CD14-positive monocyte (primary cell): ENCODE measurements at places on chromosomes 11 and 22.

- H3K27me3 ChIP-seq: no peaks in the 10 kb centered on the region
- H3K4me1 ChIP-seq: no peaks in the 10 kb centered on the region
Observed at GRCh38 chr11:77259641-77260040, 41.8 kb downstream of the GDPD4 start.

GRCh38 chr11:119796363-119797060 lies 67.5 kb upstream of the NECTIN1 start:
- H3K27ac ChIP-seq: no peak overlapping the region
- H3K4me1 ChIP-seq: no peaks in the 10 kb centered on the region
- H3K27me3 ChIP-seq: peaks cover 14% of the 10 kb centered on the region
- DNase-seq: no peak
- no peaks in the 10 kb centered on the region for H3K36me3 ChIP-seq
- H3K4me3 ChIP-seq: no peak overlapping the region

- DNase-seq: no peak
- H3K27me3 ChIP-seq: no peaks in the 10 kb centered on the region
- no peak overlapping the region for H3K27ac ChIP-seq
- H3K4me1 ChIP-seq: peaks cover 20% of the 10 kb centered on the region
- no peak overlapping the region for H3K4me3 ChIP-seq
- H3K36me3 ChIP-seq: no peaks in the 10 kb centered on the region
Observed at GRCh38 chr11:14585438-14585837, 58.2 kb upstream of the PDE3B start.

GRCh38 chr11:34273099-34273498 lies 84.7 kb downstream of the ABTB2 start:
- no peaks in the 10 kb centered on the region for H3K27me3 ChIP-seq
- H3K4me1 ChIP-seq: peaks cover 17% of the 10 kb centered on the region
- H3K27ac ChIP-seq: no peak overlapping the region
- DNase-seq: no peak
- H3K4me3 ChIP-seq: no peak overlapping the region
- H3K36me3 ChIP-seq: no peaks in the 10 kb centered on the region

- no peaks in the 10 kb centered on the region for H3K4me1 ChIP-seq
- H3K4me3 ChIP-seq: no peak overlapping the region
- DNase-seq: no peak
- peaks cover 86% of the 10 kb centered on the region for H3K36me3 ChIP-seq
- no peak overlapping the region for H3K27ac ChIP-seq
- no peaks in the 10 kb centered on the region for H3K27me3 ChIP-seq
Observed at GRCh38 chr22:24066260-24066659, 55.2 kb downstream of the CABIN1 start.

GRCh38 chr11:33063326-33063881 lies 24.0 kb downstream of the TCP11L1 start:
- H3K36me3 ChIP-seq: peaks cover 60% of the 10 kb centered on the region
- no peak overlapping the region for H3K4me3 ChIP-seq
- no peaks in the 10 kb centered on the region for H3K27me3 ChIP-seq
- H3K27ac ChIP-seq: no peak overlapping the region

DNA sequence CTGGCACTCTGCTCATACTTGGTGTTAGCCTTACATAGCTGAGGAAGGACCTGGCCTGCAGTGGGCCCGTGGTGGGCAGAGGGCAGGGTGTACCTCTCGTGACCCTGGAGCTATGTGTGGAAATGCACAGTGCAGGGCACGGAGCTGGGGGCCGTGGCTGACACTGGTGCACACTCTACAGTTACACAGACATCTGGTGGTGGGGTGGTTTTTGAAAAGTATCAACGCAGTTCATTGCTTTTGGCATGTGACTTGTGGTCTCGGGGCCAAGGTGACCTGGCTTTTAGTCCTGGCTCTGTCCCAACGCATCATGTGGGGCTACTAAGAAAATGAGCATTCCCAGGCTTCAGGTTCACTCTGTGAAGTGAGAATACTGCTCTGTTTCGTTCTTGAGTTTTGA lies 553.6 kb downstream of the NTM start:
- no peaks in the 10 kb centered on the region for H3K36me3 ChIP-seq
- H3K27me3 ChIP-seq: peaks cover 5% of the 10 kb centered on the region
- no peaks in the 10 kb centered on the region for H3K4me1 ChIP-seq
- H3K27ac ChIP-seq: no peak overlapping the region
- no peak for DNase-seq

GRCh38 chr11:74195828-74196227 lies 24.7 kb downstream of the PPME1 start:
- no peaks in the 10 kb centered on the region for H3K4me1 ChIP-seq
- no peak for DNase-seq
- H3K4me3 ChIP-seq: no peak overlapping the region
- no peaks in the 10 kb centered on the region for H3K36me3 ChIP-seq
- H3K27ac ChIP-seq: no peak overlapping the region
- H3K27me3 ChIP-seq: no peaks in the 10 kb centered on the region

DNA sequence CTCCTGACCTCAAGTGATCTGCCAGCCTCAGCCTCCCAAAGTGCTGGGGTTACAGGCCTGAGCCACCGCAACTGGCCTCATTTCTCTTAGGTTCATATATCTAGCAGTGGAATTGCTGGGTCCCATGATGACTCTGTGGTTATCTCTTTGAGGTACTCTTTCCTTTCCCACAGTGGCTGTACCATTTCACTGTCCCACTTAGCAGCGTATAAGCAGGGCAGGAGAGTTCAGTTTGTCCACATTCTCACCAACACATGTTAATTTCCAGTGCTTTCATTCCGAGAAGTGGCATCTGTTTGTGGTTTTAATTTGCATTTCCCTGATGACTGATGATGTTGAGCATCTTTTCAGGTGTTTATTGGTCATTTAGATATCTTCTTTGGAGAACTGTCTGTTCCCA lies 16.4 kb downstream of the PRR5 start:
- no peaks in the 10 kb centered on the region for H3K27me3 ChIP-seq
- H3K4me1 ChIP-seq: no peaks in the 10 kb centered on the region
- H3K36me3 ChIP-seq: no peaks in the 10 kb centered on the region
- no peak for DNase-seq

DNA sequence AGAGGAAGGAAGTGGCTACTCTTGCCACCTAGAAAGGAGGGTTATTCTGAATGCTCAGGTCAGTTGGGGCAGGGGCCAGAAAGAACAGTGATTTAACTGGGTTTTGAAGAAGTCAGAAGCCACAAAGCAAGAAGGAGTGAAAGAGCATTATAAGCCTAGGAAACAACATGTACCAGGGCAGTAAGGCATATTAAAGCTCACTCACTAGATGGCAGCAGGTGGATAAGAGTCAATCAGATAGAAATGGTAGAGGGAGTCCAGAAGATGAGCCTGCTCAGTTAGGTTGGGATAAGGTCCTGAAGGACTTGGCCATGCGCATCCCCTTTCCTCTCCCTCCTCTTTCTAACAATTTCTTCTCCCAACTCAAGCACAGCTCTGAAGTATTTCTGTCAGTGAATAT lies 22.0 kb upstream of the PATE1 start:
- H3K4me1 ChIP-seq: no peaks in the 10 kb centered on the region
- no peak overlapping the region for H3K27ac ChIP-seq
- no peaks in the 10 kb centered on the region for H3K36me3 ChIP-seq

DNA sequence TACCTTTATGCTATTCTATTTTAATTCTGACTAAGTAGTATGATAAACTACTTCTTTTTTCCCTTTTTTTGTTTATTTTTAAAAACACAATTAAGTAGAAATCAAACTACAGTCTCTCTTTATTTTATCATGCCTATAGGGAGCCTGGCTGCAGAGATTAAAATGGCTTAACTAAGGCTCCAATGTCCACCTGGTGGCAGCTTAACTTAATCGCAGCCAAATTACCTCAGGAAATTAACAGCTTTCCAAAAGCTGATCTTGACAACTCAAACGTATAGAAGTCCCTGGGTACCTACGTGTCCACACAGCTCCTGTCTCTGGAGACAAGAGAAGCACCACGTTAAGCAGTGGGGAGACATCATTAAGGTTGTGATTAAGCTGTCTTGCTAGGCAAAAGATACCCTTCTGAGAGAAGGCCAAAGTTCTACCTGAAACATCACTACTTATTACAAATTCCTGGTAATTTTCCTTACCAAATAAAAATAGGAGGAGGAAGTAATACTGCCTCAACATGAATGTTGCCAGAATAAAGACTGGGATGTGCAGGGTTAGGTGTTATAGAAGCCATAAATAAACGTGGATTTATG lies 63.2 kb upstream of the SNX19 start:
- DNase-seq: no peak
- no peaks in the 10 kb centered on the region for H3K36me3 ChIP-seq
- no peak overlapping the region for H3K27ac ChIP-seq

DNA sequence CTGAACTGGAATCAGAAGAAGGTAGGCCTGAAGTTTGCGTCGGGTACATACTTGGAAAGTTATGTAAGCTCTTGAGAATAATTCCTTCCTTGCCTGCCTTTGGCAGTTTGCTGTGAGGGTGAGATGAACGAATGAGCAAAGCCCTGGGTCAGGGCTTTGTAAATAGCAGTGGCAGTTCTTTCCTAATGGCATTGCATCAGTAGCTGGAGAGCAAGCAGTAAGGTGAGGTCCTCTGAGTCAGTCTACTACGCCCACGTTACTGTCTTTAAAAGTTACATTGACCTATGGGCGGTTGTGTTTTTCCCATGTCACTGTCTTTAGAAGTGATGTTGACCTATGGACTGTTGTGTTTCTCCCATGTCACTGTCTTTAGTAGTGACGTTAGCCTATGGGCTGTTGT lies 179.1 kb upstream of the E2F8 start:
- H3K27ac ChIP-seq: no peak overlapping the region
- H3K27me3 ChIP-seq: no peaks in the 10 kb centered on the region
- H3K36me3 ChIP-seq: no peaks in the 10 kb centered on the region
- H3K4me1 ChIP-seq: no peaks in the 10 kb centered on the region
- no peak overlapping the region for H3K4me3 ChIP-seq

GRCh38 chr11:124832571-124832970 lies 32.4 kb upstream of the MSANTD2 start:
- no peak for DNase-seq
- no peak overlapping the region for H3K27ac ChIP-seq
- no peaks in the 10 kb centered on the region for H3K36me3 ChIP-seq
- peaks cover 24% of the 10 kb centered on the region for H3K27me3 ChIP-seq
- peaks cover 10% of the 10 kb centered on the region for H3K4me1 ChIP-seq
